ENCODE measurements at places on chromosomes 4 and X.

GRCh38 chr4:4791299-4792111 lies 68.0 kb upstream of the MSX1 start:
- DNase-seq, result no peak

- DNase-seq, result no peak
These were observed 660 bp upstream of the HSPA4L start for GRCh38 chr4:127781300-127782024.

- DNase-seq, result peak; percentile 65
These were observed 39.3 kb downstream of the SLAIN2 start for GRCh38 chr4:48380583-48381167.

DNA sequence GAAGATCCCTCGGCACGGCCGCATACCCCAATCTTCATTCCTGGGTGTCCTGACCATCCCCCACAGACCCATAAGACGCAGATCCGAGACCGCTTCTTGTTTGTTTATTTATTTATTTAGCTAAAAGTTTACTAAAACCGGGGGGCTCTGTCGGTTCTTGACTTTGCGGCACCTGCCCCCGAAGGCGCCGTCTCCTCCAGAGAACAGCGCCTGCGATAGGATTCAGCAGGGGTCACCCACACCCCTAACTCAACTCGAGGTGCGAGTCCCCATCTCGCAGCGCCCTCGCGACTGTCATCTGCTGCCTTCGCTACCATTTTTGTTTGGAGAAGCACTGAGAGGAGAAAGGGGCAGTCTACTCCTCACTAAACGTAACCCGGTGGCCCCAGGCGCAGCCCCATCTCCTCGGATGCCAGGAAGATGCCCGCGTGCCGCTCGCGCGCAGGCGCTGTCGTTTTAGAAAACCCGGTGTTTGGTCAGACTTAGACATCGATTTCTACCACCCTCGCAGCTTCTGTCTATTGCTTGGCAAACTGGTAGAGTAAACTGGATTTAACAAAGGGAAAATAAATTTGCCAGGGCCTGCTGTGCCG lies 18.9 kb upstream of the GPR101 start:
- DNase-seq, result no peak

GRCh38 chrX:130260316-130260715 lies 8.4 kb downstream of the ZNF280C start:
- DNase-seq, result no peak

GRCh38 chr4:176298664-176299063 lies 21.1 kb upstream of the SPCS3 start:
- DNase-seq, result no peak

- no peak for DNase-seq
These were observed 24.7 kb upstream of the EPGN start for GRCh38 chr4:74283614-74284013.

DNA sequence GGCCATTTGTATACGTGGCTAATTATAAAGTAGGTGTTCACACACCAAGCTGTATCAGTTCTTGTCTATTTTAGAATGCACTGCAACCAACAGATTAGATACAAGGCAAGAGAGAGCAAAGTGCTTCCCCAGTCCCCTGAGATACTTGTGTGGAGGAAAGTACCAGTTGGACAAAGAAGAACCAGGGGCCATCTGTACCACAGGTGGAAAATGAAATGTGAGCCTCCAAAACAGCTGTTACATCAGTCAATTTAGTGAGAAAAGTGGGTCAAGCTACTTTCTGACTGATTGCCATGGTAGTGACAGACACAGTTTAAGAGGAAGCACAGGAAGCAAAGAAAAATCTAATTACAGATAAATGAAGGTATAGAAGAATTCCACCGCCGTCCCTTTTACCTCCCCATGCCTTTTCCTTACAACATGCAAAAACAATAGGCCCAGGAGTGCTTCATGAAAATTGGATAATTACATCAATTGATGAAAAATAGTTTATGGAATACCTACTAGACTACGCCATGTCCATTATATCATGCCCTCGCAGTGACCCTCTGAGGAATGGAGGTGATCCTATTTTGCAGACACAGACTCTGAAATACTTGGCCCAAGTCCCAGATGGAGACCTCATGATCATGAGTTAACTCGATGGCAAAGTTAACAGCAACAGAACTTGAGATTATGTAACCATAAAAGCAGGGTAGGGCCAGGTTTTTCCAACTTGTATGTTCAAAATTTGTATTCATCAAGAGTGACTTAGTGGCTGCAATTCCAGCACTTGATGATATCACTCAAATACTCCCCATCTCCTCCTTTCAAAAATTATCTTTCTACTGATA lies 15.8 kb downstream of the SMPX start:
- DNase-seq, result no peak

DNA sequence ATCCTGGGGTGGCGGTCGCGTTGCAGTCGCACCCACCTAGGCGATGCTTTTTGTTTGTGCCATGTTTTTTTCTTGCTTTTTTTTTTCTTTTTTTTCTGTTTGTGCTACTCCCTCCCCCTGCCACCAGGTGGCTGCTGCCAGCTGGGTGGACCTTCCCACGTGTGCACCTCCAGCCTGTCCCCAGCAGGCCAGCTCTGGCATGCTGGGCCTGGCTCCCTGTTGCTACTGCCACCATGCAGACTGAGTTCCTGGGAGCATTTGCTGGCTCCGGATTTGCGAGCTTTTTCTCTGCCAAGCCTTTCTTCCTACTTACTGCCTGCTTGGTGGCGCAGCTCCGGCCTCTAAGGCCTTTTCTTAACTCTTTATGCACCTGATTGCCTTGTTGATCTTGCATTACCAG lies 161.2 kb upstream of the WDFY3 start:
- DNase-seq, result no peak

- peak; percentile 93 for DNase-seq
These were observed 512 bp upstream of the ANTXR2 start for GRCh38 chr4:80073473-80074008.

- no peak for DNase-seq
These were observed at the start of gene PCDH18 for GRCh38 chr4:137531986-137532868. Gene PCDH18, minus strand, starts transcription at chr4:137532494. Its CDS starts 406 bp downstream, at chr4:137532088.

DNA sequence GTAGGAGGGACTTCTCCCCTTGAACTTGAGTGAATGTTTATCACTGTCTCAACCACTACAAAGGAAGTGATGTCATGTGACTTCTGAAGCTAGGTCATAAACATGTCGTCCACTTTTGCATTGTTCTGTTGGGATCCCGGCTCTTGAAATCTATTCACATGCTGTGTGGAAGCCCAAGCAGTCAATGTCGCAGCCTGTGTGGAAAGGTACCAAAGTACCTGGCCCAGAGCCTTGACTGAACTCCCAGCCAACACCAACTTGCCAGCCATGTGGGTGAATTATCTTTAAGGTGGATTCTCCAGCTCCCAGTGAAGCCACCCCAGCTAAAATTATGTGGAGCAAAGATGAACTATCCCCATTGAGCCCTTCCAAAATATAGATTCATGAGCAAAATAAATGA lies 85.0 kb upstream of the USP38 start:
- DNase-seq, result no peak

DNA sequence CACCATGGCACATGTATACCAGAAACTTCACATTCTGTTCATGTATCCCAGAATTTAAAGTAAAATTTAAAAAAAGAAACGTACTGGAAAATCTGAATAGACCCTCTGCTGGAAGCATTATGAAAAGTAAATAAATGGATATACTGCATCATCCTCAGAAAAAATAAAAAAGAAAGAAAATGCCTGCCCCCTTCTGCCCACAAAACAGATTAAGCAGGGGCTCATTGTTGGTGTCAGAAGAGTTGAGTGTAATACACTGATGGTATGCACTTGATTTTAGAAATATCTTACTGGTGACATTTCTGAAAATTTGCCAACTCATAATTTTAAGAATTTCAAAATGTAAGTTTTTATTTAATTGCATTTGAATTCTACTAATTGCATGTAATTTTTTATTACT lies 77.8 kb downstream of the LRP2BP start:
- DNase-seq, result no peak

- peak; percentile 25 for DNase-seq
These were observed 31.3 kb downstream of the DRD5 start for GRCh38 chr4:9812501-9813340.

- DNase-seq, result peak; percentile 59
These were observed 26.1 kb downstream of the RBM46 start for GRCh38 chr4:154807042-154807630.

- DNase-seq, result no peak
These were observed 999.4 kb downstream of the GLUD2 start for GRCh38 chrX:122046815-122047214.

- no peak for DNase-seq
These were observed 34.2 kb downstream of the ARSD start for GRCh38 chrX:2894885-2895292.

GRCh38 chrX:38870361-38870895 lies 69.2 kb downstream of the MID1IP1 start:
- no peak for DNase-seq

DNA sequence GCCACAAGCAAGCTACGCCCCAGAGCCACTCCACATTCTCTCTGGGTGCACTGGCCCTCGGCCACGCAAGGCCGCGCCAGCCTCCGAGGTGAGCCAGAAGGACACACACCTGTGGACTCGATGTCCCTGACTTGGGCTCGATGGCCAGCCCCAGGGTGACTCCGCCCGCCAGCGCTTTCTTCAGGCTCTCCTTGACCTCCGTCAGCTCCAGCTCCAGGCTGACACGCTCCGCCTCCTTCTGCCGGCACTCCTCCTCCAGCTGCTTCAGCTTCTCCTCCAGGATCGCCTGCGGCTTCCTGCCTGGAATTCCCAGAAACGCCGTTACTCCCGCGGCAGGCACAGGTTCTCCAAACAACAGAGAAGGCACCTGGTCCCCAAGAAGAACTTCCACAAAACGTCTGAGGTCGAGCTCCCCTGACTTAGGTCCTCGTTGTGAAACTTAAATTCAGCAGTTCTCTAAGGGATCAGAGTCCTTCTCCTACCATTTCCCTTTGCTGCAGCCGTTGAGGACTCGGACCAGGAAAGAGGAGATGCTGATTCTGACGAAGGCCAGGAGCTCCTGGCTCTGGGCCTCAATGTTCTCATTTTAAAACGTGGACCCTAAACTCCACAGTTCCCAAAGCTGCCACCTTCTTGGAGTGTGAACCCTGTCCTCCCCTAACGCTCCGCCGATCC lies 166.8 kb downstream of the AFAP1 start:
- DNase-seq, result no peak

GRCh38 chrX:151019856-151020255 lies 36.7 kb downstream of the HMGB3 start:
- no peak for DNase-seq

DNA sequence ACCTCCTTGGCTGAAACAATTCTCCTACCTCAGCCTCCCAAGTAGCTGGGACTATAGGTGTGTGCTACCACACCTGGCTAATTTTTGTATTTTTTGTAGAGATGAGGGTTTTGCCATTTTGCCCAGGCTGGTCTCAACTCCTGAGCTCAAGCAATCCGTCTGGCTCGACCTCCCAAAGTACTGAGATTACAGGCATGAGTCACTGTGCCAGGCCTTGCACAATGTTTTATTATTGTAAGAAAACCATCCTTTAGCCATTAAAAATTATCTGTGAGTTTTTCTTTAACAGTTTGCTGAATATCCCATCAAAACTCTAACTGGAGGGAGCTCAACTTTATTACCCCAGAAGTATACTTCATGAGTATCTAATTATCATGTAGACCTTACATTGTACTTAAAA lies 900.3 kb downstream of the PCDH7 start:
- no peak for DNase-seq

- DNase-seq, result no peak
These were observed 82.2 kb downstream of the TENM3 start for GRCh38 chr4:182325397-182325796.

GRCh38 chr4:108813261-108813660 lies 50.4 kb upstream of the ETNPPL start:
- no peak for DNase-seq

DNA sequence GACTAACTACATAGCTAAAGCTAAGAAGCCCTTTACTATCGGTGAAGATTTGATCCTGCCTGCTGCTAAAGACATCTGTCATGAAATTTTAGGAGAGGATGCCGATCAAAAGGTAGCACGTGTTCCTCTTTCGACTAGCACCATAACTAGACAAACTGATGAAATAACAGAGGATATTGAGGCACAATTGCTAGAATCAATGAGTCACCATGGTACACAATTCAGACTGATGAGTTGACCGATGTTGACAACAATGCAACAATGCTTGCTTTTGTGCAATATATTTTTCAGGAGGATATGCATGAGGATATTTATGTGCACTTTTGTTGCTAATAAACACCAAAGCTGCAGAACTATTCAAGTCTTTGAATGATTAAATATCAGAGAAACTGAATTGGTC lies 24.3 kb downstream of the TBCK start:
- no peak for DNase-seq

GRCh38 chr4:74223801-74224200 lies 65.9 kb downstream of the MTHFD2L start:
- DNase-seq, result peak; percentile 21

- no peak for DNase-seq
These were observed 33.2 kb downstream of the FGFRL1 start for GRCh38 chr4:1044469-1045192.

DNA sequence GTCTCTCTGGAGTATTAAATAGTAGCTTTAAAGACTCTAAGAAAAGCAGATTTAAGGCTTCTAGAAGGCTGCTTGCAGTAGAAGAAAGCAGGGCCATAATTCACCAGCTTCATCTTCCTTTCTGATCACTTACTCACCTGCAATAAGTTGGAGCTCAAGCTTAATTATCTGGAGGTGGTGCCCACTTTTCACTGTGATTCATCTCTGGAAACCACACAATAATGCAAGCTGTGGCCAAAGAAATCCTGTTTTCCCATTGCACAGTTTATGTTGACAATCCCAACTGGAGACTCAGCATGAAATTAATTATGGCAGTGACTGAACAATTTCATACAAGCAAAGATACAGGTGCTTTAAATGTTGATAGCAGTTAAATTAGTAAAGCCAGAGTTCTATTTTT lies 14.7 kb downstream of the CWH43 start:
- no peak for DNase-seq

- no peak for DNase-seq
These were observed 492.0 kb upstream of the FTHL17 start for GRCh38 chrX:31563792-31564191.

DNA sequence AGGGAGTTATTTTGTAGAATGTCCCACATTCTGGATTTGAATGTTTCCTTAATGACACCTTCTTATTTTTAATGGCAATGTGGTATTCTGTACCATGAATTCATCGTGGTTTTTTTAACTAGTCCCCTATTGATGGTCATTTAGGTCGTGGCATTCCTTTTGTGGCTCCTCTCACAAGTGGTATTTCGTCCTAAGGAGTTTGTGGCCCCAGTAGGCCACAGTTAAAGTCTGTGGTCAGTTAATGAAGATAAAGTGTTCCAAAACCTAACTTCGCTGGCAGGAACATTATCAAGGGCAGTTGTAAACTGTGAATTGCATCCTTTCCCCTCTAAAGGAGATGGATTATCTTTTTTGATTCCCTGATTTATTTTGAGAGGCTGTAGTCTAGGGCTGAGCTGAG lies 133.2 kb downstream of the TMEM164 start:
- no peak for DNase-seq

GRCh38 chr4:139808381-139808807 lies 142.8 kb downstream of the MGST2 start:
- no peak for DNase-seq

DNA sequence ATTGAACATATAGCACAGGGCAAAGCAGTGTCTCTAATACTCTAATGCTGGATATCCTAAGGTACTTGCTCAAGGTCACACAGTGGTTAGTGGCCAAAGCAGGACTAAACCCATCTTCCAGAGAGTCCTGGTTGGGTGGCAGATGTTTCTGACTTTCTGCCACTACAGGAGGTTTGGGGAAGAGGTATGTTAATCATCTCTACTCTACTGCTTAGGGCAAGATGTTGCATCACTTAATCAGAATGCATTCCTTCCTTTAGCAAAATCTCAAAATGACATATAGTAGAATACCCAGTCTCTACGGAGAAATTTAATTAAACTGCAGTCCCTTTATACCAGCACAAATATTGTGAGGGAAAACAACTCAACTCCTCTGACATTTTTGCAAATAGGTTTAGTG lies 190.7 kb upstream of the FAM241A start:
- DNase-seq, result no peak

Measured in AML-193 (cell line).